ENCODE measurements at places on chromosomes 2 and 18.

- DNase-seq, result peak; percentile 98
Measured at GRCh38 chr2:31384771-31385276, 29.7 kb downstream of the XDH start.

DNA sequence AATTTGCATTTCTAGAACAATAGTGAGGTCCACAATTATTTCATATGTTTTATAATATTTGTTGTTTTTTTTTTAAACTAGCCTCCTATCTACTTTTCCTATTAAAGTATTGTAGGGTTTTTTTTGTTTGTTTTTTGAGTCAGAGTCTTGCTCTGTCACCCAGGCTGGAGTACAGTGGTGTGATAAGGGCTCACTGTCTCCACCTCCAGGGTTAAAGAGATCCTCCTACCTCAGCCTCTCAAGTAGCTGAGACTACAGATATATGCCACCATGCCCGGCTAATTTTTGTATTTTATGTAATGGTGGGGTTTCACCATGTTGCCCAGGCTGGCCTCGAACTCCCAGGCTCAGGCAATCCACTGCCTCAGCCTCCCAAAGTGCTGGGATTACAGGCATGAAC, 122.5 kb downstream of the SLC39A10 start:
- no peak for DNase-seq

DNA sequence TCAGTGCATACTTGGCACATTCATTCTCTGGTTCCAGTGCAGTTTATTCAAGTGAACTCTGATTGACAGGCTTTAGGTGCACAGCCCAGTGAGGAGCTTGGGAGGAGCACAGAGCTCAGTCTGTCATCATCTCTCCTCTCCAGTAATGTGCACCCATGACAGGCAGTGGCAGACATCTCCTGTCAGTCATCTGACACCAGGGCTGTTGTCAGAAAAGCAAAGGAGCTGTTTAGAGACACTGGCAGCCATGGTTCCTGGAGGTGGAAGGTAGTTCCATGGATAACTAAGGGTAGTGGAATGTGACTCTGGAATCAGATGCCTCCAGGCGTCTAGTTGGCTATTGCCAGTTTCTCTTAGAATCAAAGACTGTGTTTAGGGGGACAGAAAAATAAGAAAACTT, 308.8 kb downstream of the DCDC2C start:
- DNase-seq, result no peak

DNA sequence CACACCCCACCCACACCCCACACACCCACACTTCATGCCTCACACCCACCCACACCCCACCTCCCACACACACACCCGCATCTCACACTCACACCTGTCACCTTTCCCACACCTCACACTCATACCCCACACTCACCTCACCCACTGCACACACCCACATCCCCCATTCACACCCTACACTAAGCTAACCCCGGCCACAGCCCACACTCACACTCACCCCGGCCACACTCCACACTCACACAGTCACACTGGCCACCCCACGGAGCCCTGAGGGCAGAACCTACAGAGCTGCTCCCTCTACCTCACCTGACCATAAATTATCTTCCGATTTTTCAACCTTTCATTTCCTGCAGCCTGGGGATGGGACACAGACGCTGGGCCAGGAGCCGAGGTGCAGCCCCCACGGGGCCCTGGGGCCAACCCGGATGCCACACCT, 241.3 kb downstream of the HDAC4 start:
- no peak for DNase-seq

DNA sequence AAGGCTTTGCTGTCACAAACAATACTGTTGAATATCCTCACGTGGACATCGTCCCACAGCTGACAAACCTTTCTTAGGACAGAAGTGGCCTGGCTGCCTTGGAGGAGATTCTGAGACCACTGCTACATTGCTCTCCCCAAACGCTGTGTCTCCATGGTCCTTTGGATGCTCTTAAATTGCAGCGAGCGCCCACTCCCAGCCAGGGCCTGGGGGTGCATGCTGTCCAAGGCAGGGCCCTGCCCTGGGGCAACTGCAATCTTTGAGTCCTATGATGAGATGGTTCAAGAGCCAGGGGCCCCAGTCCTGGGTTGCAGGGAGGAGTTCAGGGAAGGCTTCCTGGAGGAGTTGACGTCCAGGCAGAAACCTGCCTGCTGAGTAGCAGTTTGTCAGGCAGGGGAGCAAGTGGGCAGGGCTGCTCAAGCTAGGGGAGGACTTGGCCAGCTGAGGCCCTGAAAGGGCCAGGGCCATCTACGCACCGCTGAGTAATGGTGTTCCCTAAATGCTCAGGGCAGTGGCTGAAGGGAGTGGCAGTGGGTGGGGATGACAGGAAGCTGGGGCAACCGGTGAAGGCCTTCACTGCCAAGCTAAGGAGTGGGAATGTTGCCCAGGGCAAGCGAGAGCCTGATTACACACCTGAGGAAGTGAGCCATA, 10.8 kb upstream of the SDC1 start:
- no peak for DNase-seq

DNA sequence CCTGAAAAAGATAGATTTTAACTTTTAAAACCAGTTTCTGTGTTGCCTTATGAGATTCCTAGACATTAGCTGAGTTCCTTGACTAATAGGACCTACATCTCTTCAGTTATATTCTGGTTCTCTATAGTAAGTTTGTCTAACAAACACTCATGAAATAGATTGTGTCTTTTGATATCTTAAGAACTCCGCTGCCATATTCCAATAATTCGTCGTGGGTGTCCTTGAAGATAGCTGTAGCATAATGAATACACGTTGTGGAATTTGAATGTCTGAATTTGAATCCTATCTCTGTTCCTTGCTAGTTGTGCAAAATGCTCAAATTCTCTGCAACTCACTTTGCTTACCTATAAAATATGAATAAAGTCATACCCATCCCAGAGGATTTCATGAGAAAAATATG, 176.8 kb upstream of the COL3A1 start:
- DNase-seq, result no peak

- DNase-seq, result no peak
Measured at GRCh38 chr18:74115046-74115445, 32.6 kb downstream of the FBXO15 start.

DNA sequence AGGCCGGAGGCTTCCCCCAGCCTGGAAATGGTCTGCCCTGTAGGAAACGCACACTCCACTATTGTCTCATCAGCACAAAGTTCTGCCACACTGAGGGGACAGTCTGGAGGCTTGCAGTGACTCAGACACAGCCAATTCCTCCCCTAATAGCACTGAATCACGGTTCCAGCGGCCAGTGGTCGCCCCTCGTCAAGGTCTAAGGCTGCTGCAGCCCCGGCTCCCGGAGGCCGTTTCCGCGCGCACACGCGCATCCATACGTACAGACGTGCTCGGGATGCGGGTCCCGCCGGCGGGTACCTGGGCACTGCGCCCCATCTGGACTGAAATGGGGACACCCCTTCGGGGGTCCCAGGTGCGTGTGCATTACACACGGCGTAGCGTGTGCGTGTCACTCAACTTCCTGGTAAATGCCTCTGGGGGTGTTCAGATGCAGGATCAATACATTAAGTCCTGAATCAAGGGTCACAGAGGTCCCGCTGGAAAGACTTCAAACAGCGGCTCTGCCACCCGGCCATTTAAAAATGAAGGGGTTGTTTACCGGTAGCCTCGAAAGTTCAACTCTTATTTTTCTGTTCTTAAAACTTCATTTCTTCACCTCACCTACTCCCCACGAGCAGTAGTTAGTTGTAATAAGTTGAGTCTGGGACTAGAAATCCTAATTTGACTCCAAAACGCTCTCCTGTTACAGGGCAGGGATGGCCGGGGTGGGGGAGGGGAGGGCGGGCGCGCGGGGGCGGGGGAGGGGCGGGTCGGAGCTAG, 572 bp upstream of the ZNF516 start:
- DNase-seq, result peak; percentile 66

DNA sequence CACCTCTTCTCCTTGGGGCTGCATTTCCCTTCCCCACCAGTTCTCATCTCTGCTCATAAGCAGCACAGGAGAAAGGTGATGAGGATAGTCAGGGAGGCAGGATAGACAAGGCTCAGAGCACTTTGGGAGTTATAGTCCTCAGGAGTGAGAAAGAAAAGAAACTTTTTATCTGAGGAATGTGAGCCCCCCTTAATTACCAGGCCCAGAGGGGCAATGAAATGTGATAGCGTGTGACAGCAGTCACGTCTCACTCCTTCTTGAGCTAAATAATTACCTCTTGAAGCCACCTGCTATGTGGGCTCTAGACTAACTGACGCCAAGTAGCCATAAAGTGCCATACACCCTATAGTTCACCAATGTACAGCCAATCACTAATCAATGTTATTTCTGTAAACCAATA, 105.8 kb downstream of the SPP2 start:
- DNase-seq, result no peak

DNA sequence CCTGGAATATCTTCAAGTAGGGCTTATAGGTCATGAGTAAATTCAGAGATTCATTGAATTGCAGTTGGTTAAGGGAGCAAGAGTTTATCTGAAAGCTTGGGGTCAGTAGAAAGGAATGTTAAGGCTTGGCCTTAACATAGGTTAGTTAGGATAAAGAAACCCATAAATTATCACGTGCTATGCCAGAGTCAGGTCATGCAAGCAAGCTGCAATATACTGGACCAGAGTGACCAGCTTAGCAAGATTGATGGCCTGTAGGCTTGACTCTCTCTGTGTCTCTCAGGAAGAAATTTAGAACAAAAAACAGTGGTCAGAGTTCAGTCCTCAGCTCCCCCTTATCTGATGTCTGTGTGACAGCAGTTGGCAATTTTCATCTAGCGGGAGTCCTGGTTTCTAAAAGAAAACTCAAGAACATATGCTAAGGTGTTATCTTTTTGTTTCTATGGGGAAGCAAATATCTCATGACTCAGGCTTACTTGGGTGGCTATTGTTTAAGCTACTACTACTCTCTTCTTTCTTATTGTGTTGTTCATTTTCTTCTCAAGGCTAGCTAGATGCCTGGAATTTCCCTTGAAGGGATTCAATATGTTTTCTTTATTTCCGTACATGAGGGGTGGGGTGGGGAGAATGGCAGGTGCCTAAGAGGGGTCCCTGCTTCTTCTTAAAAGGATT, 28.7 kb upstream of the MARCO start:
- no peak for DNase-seq

DNA sequence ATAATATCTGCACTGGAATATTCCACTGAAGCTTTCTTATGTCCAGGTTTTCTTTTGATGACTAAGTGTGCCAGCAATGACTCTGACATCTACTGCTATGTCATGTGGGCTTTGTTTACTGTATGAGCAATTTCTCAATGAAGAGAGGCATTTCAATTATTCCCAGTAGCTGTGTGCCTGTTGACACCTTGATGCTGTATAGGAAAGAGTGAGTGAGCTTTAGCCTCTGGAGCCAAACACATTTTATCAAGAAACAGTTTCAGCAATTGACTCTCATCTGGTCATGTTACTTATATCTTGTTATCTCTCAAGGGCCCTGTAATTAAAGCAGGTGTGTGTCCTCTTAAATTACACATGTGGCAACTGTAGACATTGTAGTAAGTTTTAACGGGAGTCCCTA, 493.2 kb upstream of the FANCL start:
- peak; percentile 41 for DNase-seq

DNA sequence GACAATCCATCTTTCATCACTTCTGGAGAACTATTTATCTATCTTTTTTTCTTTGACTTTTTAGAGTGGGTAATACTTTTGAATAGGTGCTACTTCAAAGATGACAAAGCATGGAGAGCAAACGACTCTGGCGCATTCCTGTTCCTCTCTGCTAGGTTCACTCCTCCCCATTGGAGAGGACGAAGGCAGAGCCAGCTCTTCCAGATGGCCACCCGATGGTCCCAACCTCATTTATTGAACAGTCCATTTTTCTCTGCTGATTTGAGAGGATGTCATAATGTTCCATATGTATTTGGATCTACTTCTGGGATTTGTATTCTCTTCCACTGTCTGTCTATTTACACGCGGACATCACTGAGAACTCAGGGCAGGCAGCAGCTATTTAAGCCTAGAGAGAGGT, 284.3 kb upstream of the CXCR4 start:
- no peak for DNase-seq

GRCh38 chr2:29558097-29558496, 363.3 kb downstream of the ALK start:
- DNase-seq, result no peak

DNA sequence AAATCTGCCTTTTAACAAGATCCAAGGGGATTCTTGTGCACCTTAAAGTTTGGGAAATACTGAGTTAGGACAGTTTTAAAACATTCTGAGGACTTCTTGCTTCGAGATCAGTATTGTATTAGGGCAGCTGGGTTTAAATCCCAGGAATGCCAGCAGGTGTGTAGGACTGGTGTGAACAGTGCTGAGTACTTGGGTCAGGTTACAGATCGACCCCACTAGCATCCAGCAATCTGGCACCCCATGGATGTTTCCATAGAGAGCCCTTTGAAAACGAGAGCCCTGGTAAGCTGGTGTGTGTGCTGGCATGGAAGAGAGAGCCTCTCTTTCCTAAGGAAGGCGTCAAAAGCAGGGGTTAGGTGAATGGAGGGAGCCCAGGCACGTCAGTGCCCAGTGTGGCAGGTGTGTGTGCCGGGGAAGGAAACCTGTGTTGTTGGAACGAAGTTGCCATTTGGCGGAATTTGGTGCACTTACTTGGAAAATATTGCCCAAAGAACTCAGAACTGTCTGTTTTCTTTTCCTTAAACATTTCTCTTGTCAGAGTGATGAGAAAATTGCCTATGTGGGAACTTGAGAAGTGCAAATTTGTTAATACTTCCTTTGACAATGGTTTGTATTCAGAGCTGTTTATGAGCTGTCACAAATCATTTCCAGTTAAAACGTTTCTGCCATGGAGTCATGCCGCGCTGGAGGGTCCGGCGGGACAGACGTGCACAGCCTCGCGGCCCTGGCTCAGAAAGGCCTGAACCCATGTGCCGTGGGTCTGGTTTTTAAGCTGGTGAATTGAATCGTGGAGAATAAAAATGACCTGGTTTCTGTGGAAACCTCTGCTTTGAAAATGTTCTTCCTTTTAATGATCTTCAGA, 38.1 kb downstream of the LDLRAD4 start:
- no peak for DNase-seq

GRCh38 chr2:134375935-134376334, 122.1 kb downstream of the MGAT5 start:
- peak; percentile 78 for DNase-seq

GRCh38 chr18:10454681-10455557, 484 bp downstream of the APCDD1 start:
- DNase-seq, result no peak

DNA sequence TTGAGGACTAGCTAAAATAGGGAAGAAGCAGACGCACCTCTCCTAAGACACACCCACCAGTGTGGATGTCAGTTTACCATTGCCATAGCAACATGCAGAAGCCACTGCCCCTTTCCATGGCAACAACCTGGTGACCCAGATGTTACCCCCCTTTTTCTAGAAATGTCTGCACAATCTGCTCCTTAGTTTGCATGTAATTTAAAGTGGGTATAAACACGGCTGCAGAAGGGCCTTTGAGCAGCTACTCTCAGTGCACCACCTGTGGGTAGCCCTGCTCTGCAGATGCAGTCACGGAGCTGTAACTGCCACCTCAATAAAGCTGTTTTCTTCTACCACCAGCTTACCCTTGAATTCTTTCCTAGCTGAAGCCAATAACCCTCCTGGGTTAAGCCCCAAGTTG, 87.1 kb downstream of the FBXO15 start:
- no peak for DNase-seq

- DNase-seq, result no peak
Measured at GRCh38 chr2:160482673-160483072, 10.9 kb downstream of the RBMS1 start.

Measured in fibroblast of lung (primary cell).